Fibroblast of skin of scalp (primary cell): ENCODE measurements at places on chromosomes 2 and 18.

- DNase-seq, result peak; percentile 58
These were observed 127.7 kb downstream of the CAPN13 start for GRCh38 chr2:30679426-30680088.

GRCh38 chr18:43115076-43115921 lies at the start of gene RIT2:
Gene RIT2, minus strand, starts transcription at chr18:43115685.
- DNase-seq, result no peak

DNA sequence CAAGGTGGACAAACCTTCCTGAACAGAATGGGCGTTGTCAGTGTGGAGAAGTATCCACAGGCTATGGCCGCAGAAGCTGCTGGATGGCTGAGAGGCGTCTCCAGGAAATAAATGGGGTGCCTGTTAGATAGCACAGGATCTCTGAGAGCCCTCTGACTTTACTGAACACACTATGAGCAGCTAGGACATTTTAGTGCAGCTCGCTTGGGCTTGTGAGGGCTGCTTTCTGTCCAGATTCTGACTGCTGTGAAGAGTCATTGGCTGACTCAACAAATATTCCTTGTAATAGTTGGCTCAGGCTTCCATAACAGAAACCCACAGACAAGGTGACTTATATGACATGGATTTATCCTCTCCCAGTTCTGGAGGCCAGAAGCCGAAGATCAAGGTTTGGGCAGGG lies 100.2 kb upstream of the SNTG2 start:
- peak; percentile 5 for DNase-seq

- DNase-seq, result peak; percentile 66
These were observed 2.9 kb upstream of the EPB41L3 start for GRCh38 chr18:5546660-5547059.

DNA sequence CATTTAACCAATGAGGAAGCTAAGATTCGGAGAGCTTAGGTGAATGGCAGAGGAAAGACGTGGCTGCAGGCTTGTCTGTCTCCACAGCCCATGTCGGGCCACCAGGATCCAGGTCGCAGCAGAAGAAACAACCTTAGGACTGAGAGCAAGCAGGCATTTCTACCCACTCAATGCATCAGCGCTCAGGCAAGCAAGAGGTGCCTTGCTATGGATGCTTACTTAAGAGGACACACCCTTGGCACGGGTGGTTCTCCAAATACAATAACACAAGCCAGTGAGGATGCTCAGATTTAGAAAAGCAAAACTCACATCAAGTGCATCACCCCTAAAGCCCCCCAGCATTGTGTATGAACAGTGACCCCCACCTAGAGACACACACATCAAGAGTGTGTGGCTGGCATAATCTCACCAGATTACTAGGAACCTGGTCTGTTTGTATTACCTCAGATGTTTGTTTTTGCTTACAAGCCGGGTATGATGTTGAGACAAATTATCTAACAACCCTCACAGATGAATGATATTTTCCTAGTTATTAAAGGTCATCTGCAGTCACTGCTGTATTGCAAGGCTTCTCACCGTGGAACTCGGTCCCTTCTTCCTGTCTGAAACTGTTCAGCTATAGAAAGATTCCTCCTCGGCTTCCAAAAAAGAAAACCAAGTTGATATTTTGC lies 34.2 kb upstream of the NPAS2 start:
- DNase-seq, result no peak

DNA sequence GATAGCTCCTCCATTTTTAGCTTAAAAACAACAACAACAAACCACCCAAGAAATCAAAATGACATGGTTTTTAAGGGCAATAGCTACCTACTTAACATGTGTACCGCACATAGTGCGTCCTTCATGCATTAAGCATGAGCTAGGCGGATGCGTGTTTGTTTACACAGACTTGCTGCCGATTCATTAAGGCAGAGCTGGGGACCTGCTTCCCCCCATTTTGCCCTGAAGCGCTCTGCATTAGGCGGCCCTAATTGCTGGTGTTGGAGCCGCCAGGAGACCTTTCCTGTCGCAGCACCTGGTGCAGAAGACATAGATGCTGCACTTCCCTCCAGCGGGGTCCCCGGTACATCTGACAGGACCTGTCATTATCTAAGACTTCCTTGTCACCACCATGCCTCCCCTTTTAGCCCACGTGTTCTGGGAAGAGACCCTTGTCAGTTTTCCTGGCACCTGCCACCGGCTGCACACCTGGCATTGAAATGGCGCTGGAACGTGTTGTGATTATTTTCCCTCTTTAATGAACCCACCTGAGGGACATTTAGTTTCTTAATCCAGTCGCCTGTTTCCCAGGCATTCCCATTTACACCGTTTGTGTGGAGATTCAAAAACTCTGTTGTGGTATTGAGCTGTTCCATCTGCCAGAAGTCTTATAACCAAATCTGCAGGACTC lies 261.1 kb upstream of the RAB12 start:
- no peak for DNase-seq

GRCh38 chr2:106342831-106343251 lies 125.4 kb downstream of the RGPD3 start:
- no peak for DNase-seq

GRCh38 chr18:37481491-37481890 lies 84.1 kb downstream of the CELF4 start:
- no peak for DNase-seq

- DNase-seq, result peak; percentile 4
These were observed 99.1 kb upstream of the HDAC4 start for GRCh38 chr2:239499726-239500573.

DNA sequence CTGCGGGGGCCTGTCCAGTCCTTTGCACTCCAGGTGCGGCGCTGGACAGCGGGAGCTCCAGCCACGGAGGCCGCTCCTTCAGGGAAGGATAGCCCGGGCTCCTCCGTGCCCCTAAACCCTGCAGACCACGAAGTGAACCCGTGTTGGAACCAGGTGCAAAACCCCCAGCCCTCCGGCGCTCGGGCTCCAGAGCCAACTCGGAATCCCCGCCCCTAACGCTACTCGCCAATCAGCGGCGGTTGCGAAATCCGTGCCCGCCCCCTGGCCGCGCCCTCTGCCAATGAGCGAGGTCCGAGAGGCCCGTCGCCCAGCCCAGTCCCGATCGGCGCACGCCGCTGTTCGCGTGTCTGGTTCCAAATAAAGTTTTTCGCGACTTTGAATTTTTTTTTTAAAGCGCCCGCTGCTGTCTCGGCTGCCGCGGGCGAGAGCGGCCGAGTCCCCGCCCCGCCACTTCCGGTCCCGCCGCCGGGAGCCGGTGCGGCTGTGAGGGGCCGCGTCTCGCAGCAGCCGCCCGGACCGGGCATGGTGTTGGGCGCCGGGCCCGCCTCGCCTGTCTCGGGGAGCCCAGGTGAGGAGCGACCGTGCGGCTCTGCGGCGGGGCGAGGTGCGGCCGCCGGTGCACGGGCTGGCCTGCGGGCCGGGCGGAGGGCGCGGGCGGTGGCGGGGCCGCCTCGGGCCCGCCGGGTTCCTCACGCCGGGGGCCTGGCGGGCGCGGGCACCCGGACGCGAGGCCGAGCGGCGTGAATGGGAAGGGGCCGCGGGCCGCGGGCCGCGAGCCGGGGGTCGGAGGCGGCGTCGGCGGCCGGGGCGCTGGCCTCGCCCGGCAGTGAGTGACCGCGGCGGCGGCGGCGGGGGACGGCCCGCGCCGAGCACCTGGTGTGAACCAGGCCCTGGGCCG lies at the start of gene UBE2F:
Gene UBE2F (plus strand): TSS at position 450 of the 898 bp plus-strand sequence. CDS start 6,094 bp downstream, outside the sequence.
- peak; percentile 97 for DNase-seq

DNA sequence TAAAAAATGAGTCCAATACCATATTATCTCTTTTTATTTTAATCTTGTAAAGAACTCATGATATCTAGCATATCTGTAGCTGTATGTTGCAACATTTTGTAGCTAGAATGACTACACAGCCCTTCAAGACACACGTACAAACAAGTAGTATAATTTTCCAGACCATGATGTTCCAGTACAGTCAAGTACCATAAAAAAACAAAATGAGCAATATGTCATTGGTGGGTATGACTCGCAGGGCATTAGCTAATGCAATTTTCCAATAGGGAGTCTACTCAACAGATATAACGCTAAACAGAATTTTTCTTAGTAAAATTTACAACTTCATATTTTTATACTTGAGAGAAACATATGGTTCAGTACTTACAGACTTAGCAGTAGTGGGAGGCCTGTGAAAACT lies 53.6 kb upstream of the UGP2 start:
- DNase-seq, result peak; percentile 60

DNA sequence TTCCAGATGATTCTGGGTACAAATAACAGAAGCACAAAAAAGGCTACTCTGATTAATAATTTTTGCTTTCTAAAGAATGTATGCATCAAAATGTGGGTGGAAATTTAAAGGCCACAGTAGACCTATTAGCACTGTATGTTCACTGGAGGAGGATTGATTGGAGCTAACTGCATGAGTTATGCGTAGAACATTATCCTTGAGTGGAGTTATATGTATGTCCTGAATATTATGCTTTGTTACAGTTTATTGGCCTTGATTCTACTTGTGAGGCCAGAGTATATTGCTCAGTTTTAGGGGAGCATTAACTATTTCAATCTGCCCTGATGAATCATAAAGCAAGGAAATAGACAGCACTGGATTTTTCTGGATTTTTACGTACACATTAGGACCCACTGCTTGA lies 87.9 kb downstream of the CDCA7 start:
- no peak for DNase-seq

- no peak for DNase-seq
These were observed 117.6 kb upstream of the TTN start for GRCh38 chr2:178924817-178925216.

DNA sequence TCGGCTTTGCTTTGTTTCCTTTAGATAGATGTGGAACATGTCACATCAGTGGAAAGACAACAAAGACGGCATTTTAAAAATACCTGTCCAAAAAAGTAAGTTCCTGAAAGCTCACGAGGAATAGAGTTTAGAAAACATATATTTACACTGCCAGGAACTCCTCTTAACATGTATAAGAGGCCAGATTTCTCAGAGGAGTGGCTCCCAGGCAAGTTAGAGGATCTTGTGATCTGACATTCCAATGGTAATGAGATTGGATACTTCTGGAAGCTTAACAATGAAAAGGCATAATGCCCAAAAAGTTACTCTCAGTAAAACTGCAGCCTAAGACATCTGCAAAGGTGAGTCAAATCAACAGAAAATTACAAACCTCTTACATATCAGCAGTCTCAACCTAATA lies 77.1 kb downstream of the CYRIA start:
- DNase-seq, result no peak

- peak; percentile 38 for DNase-seq
These were observed 149.4 kb downstream of the TNS1 start for GRCh38 chr2:217853301-217853881.

DNA sequence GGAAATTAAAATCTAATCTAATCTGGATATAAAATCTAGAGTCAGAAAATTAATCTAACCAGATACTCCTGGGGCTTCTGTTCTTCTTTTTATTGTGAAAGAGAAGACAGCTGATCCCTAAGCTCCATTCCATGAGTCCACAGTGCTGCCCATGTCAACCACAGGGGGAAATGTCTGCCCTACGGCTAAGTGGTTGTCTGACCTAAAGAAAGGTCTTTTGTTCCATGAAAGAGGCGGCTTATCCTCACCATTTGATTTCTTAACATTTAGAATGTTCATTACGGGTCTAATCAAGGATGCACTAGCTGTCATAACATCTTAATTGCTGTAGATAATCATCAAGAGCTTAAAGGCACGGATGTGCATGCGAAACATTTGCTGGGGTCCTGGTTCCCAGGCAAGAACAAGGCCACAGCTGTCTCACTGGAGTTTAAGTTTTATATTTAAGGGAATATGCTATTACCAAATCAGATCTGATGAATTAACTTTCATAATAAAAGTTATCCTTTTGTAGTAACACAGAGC lies 162.6 kb downstream of the PAX3 start:
- no peak for DNase-seq

DNA sequence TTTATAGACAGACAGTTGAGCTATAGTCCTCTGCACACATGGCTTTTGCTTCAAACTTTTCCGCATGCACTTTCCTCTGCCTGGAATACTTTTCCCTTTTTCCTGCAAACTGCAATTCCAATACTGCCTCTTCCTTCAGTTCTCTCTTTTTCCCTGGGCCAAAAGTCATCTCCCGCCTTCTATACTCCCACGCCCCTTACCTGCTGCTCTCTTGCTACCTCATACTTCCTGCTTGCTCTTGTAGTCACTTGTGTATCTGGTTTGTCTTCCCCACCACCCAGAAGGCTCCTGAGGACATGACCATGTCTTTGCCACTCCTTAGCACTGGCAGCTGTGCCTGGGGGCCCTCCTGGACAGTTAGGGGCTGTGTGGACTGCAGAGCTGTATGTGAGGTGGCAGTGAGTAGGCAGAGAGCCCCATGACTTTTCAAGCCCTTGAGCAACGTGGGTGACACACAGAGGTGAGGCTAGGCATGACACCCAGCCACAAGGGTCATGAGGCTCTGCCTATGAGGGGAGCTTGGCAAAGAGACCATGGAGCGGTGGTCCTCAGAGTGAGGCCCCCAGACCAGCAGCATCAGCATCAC lies 23.2 kb downstream of the SPEG start:
- no peak for DNase-seq

DNA sequence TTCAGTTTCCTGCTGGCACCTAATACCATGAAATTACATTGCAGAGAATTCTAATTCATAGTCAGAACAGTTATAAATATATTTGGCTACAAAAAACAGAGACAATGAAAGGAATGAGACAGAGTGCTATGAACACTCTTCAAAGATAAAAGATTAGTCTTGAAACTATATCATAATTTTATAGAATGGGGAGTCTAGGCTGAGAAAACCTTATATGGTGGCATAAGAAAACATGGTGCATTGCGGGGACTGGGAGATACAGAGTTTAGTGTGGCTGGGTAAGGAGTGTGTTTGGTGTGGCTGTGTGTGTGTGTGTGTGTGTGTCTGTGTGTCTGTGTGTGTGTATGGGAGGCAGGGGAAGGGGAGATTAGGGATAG lies 64.5 kb upstream of the CTLA4 start:
- DNase-seq, result no peak

GRCh38 chr2:8309131-8309530 lies 372.7 kb upstream of the ID2 start:
- no peak for DNase-seq

GRCh38 chr2:162591403-162592083 lies 247.0 kb downstream of the KCNH7 start:
- DNase-seq, result no peak

DNA sequence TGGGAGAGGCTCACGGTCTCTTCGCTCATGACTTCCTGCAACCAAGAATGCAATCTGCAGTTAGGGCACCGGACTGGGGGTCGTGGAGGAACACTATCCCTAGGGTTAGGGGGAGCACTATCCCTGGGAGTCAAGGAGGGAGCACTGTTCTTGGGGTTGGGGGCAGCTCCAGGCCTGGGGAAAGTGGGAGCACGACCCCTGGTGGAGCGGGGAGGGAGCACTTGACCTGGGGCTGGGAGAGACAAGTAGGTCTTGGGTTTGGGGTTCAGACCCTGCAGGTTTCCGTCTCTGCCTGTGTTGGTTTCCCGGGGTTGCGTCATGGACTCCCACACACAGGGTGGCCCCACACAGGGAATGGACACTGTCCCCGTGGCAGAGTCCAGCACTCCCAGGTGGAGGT lies 133.6 kb downstream of the TPO start:
- DNase-seq, result no peak
